ENCODE measurements at places on chromosomes 1 and 21.

- no peak for DNase-seq
Measured at GRCh38 chr1:223713546-223714420, 1.4 kb downstream of the CAPN2 start.

- DNase-seq, result no peak
Measured at GRCh38 chr21:14569026-14569621, 23.0 kb upstream of the SAMSN1 start.

DNA sequence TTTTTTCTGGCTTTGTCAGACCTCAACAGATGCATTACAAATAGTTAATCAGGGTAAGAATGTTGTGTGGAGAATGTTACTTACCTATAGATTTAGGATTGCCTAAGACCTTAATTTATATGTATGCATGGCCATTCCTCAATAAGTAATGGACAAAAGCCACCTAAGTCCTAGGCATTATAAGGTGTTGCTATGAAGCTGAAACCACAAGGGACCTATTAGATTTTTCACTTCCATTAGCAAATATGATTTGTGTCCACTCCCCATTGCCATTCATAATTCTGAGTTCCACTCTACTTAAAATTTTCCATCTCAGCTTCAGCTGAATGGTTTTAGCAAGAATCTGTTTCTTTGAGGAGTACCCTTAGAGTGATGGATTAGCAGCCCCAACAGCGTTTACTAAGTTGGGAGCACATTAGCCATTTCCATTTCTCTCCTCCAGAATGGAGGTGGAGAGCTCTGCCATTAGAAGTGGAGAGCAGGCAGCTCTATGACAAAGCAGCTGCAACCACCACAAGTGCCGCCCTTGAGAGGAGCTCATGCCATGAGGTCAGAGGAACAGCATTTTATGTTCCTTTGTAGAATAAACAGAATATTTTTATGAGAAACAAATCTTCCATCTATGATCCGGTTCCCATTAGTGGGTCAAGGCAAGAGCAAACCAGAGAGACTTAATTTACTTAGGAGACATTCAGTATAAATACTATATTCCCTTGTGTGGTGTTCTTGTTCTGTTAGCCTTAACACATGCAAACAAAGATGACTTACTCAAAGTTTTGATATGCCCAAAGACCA is 28.9 kb upstream of the C1orf87 start:
- DNase-seq, result no peak

- peak; percentile 66 for DNase-seq
Measured at GRCh38 chr1:154747740-154748404, 122.2 kb downstream of the KCNN3 start.

DNA sequence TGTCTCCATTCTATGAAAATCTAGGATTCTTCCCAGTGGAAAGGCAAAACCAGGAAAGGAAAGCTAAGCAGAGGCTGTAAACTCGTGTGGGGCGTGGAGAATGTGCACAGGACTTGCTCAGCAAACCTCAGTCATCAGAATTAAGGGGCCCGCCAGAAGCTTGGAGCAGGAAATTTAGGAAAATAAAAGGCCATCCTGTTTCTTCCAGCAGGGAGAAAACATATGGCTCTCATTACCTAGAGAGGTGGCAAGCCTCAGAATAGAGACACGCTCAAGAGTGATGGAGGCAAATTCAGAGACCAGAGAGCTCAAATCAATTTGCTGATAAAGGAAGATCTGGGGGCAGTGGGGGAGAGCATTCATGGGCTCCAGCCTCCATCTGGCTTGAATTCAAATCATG is 151.9 kb upstream of the KLHDC7A start:
- no peak for DNase-seq

GRCh38 chr1:157880621-157881020 is 39.0 kb upstream of the CD5L start:
- DNase-seq, result no peak

DNA sequence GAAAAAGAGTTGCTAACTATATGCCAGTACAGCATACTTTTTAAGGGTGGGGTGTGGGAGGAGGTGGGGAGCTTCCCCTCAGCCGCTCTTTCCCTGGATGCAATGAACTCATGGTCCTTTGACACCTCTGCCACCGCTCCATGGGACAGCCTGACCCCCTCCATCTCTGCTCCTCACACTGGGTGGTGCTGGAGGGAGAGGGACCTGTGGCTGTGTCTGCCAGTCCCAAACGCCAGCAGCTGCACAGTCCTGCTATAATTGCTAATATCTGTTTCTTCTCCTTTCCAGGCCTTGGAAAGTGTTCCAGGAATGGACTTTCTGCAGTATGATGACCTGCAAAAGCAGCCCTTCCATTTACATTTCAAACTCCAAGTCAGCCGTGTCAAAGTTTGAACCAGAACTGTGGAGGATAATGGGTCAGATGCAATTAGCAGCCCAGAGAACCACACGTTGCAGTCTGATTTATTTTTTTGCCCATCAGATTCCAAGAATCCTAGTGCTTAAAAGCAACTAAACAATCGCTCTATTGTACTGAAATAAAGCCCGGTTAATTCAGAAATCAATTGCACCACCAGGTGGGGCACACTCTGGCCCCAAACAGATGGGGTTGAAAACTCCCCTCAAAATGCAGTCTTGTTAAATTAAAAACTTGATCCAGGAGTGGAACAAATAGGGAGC is 160.7 kb upstream of the LMO4 start:
- DNase-seq, result no peak

GRCh38 chr1:45375104-45376090 is 35.2 kb upstream of the MUTYH start:
- DNase-seq, result no peak

DNA sequence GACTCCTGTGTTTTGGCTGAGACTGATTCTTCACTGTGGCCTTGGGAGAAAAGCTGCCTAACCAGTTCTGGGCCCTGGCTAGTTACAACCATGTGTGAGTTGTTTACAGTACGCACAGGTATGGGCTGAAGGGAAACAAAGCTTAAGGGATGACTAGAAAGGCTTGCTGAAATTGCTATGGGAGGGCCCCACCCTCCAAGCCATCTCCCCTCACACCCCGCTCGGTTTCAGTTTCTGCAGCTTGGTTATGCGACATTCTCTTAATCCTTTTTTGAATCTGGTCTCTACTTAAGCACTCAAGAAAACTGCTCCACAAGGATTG is 43.1 kb downstream of the PBX1 start:
- DNase-seq, result no peak

DNA sequence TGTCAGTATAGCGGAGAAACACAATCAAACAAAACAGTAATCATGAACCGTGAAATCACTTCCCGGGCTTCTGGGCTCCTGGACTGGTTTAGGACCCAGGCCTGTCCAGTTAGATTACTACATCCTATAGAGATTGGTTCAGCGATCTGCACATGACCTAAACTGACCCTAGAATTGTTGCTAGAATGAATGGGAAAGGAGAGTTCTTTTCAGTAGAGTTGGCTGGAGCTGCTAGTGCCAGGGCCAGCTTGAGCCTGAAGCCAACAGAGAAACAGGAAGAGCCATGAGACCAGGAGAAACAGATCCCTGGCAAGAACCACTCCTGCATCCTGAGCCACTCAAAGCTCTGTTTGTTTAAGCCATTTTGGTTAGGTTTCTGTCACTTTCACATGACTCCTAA is 474.3 kb upstream of the C1orf87 start:
- DNase-seq, result no peak

DNA sequence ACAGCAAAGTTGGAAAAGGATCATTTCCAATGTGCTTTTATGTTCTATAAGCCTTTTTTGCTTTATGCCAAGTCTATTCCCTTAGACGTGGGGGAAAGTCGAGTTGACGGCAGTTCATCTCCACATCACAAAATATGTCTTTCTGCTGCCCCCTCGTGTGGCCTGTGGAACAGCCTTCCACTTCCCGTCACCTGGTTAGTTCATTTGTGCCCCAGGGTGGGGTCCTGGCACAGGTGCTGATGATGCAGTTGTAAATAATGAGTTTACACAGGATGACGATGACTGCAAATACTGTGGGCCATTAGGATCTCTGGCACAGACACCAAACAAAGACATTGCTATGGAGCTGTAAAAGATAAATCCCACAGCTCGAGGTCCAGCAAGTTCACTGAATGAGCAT is 10.0 kb upstream of the OTUD3 start:
- no peak for DNase-seq

DNA sequence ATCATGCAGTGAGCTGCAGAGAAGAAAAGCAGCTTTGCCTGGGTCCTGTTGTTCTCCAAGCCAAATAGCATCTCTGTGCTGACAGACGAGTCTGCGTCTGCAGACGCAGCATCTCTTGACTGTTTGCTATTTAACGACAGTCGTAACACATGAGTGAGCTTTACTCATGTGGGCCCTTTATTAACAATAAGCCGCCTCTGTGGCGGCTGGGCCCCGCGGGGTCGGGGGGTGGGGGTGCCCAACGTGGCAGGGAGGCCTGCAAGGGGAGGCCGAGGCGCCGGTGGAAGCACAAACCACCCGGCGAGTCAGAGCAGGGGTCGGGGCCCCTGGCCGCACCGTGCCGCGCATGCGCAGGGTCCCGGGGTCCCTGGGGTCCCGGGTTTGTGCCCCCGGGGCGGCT is 435.1 kb downstream of the KIF26B start:
- no peak for DNase-seq

DNA sequence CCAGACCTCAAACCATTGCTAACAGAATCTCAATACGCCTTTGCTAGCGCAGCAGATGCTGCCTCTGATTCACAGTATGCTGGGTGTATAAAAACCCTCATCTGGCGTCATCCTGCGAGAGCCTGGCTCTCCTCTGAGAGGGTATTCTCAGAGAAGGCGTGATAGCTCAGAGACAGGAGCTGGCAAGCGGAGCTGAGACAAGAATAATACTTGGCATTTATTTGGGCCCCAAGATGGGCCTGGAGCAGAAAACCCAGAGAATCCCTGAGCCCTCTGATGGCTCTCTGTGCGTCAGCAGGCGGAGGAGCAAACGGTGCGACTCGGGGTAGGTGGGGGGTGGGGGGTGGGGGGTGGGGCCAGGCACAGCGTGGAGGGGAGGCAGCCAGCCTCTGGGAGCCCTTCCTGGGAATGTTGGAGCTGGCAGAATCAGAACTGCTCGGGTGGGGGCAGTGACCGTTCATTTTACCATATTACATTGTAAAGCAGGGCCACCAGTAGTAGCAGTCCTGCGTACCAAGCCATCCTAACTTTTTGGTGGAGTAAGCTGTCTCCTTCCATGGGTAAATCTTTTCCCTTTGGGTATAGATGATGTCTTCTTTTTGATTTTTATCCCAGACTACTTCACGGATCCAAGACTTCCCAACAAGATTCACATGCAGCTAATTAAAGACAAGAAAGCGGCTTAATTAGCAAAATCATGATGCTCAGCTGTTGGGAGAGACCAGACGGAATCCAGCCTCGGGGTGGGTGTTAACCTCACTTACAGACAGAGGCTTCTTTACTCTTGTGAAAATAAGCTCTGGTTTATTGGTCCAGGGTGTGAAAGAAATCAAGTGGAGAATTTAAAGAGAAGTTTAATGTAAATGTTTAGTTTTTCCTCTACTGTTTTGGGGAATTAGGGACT is 7.1 kb downstream of the RIIAD1 start:
- DNase-seq, result no peak

GRCh38 chr1:152189657-152190442 is 30.8 kb upstream of the RPTN start:
- DNase-seq, result no peak

All from GM12878 (cell line).